Spinal cord (tissue), 10 donors: ENCODE measurements at places on chromosomes 5 and 9. TPM values are rescaled to one million over a fixed set of nuclear protein-coding genes. Genes with fewer than 3 reads are reported as not detected.

GRCh38 chr5:170143091-170143490 is 37.4 kb downstream of the FOXI1 start:
- no peak for DNase-seq
- no peaks in the 10 kb centered on the region for H3K27me3 ChIP-seq
- no peak overlapping the region for H3K4me3 ChIP-seq
- H3K4me1 ChIP-seq = no peaks in the 10 kb centered on the region
- no peak overlapping the region for H3K27ac ChIP-seq
- no peaks in the 10 kb centered on the region for H3K36me3 ChIP-seq

GRCh38 chr9:110241858-110242321 is 14.4 kb downstream of the TXN start:
- H3K4me3 ChIP-seq = no peak overlapping the region
- H3K36me3 ChIP-seq = peaks cover 6% of the 10 kb centered on the region
- no peaks in the 10 kb centered on the region for H3K27me3 ChIP-seq
- H3K4me1 ChIP-seq = no peaks in the 10 kb centered on the region
- no peak for DNase-seq

DNA sequence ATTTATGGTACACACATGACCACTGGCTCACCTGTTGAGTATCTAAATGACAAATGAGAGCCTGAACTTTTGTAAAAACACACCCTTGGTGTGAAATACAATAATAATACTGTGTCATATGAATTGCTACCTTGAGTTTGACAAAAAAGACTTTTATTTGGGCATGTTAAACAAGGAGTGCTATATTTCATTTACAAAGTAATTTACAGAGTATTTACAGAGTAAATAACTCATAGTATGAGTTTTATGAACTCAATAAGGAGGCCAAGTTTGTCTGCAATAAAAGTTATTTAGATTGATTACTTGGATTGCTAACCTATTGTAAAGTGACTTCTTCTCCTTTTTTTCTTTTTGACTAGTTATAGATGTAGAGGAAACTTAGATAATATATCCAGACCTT is 146.0 kb upstream of the NUDT12 start:
- no peaks in the 10 kb centered on the region for H3K27me3 ChIP-seq
- H3K27ac ChIP-seq = no peak overlapping the region
- no peak for DNase-seq
- no peaks in the 10 kb centered on the region for H3K4me1 ChIP-seq
- H3K36me3 ChIP-seq = no peaks in the 10 kb centered on the region

DNA sequence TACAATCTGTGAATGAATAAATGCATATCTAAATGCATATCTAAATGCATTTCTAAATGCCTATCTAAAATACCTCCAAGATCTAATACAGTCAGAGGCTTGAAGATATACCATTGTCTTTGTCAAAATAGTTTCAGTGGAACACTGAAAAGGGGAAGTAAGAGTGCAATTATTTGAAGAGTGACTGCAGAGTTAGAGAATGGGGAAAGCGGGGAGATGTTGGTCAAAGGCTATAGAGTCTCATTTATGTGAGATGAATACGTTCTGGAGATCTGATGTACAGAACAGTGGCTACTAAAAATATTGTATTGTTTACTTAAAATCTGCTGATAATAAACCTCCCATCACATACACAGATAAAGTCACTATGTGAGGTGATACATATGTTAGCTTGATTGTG is 1126.2 kb upstream of the CDH9 start:
- no peaks in the 10 kb centered on the region for H3K27me3 ChIP-seq
- peaks cover 3% of the 10 kb centered on the region for H3K4me1 ChIP-seq
- H3K4me3 ChIP-seq = no peak overlapping the region

Gene SHROOM1
- total RNA-seq = 6.3 TPM

Gene ELAVL2
- 35.8 TPM for total RNA-seq
